Activated CD8-positive, alpha-beta memory T cell treated with anti-CD3 and anti-CD28 coated beads for 1 hour (primary cell): ENCODE measurements at places on chromosomes 4 and X.

- DNase-seq: no peak
Observed at GRCh38 chr4:107034996-107035818, 906 bp downstream of the DKK2 start.

GRCh38 chr4:7824218-7824617 lies 115.4 kb downstream of the AFAP1 start:
- no peak for DNase-seq

DNA sequence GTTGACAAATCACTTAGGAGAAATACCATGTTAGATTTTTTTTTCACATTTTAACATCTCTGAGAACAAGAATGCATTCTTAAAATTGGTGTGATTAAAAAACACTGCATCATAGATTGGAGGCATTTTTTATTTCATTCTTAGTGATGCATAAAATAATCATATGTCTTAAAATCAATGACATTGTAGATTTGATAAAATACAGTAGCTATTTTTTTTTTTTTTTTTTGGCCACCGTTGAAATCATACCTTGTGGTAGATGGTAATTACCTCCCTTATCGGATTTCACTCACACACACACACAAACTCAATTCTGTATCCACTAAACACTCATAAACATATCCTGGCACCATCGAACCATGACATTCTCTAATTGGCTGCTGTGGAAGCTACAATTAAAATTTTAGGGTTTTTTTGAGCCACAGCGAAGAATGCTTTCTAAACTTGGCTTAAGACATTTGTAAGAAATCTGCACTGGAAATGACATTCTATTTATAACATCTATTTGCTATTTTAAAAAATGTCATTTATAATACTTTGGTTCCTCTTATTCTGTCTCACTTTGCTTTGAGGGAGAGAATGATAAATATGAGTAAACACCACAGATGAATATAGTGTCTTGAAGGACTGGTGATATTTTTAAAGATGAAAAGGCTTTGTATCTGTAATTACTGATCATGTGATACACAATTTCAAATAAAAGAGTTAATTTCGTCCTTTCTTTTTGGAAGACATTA lies 60.1 kb downstream of the CCSER1 start:
- no peak for DNase-seq

- DNase-seq: no peak
Observed at GRCh38 chr4:70183168-70183939, 12.2 kb upstream of the ODAM start.

DNA sequence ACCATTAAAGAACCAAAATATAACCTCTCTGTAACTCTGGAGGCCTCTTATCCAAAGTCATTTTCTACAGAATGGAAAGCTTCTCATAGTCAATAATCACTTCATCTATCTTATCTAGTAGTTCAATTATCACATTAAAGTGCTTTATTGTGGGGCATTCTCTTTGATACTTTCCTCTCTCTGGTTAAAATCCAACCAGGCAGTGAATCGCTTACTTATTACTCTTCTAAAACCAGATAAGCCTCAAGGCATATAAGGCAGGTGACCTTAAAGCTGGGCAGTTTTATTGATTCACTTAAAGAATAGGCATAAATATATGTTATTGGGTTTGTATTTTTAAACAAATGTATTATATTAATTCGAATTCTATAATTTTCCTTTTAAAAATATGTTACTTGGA lies 2162.1 kb upstream of the TENM3 start:
- no peak for DNase-seq

- DNase-seq: no peak
Observed at GRCh38 chr4:163566257-163566796, 71.8 kb downstream of the TMA16 start.

DNA sequence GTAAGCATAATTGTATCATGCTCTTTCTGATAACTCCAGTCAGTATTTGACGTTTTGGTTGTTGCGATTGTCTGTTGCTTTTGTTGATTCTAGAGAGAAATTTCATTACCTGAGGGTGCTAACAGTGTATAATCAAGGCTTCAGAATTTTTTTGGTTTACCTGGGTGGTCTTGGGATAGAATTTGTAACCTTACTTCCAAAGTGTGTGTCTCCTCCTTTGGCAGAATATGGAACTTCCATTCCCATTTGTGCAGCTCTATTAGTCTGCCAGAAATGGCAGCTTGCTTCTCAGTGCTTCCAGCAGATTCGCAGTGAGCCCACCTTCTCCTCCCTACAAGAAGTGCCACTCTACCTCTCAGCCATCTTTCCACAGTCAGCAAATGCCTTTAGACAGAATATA lies 5.3 kb downstream of the COPS4 start:
- no peak for DNase-seq

DNA sequence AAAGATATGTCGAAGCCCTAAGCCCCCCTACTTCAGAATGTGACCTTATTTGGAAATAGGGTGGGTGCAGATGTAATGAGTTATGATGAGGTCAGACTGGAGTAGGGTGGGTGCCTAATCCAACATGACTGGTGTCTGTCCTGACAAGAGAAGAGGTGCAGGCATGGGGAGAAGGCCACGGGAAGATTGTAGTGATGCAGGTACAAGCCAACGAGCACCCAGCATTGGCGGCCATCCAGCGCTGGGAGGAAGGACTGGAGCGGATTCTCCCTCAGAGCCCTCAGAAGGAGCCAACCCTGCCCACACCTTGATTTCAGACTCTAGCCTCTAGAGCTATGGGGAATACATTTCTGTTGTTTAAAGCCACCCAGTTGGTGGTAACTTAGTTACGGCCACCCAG lies 237.2 kb downstream of the EVC2 start:
- DNase-seq: no peak

GRCh38 chr4:39341075-39341725 lies 25.0 kb downstream of the RFC1 start:
- no peak for DNase-seq

DNA sequence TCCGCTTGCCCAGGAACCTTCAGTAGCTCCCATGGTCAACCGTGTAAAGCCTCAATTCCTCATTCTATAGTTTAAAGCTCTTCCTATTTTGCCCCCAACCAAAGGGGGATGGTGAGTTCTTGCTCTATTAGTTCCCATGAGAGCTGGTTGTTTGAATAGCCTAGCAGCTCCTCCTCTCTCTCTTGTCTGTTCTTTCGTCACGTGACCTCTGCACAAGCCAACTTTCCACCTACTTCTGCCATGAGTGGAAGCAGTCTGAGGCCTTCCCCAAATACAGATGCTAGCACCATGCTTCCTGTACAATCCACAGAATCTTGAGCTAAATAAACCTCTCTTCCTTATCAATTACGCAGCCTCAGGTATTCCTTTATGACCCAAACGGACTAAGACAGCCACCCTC lies 42.8 kb downstream of the ANXA5 start:
- DNase-seq: no peak

DNA sequence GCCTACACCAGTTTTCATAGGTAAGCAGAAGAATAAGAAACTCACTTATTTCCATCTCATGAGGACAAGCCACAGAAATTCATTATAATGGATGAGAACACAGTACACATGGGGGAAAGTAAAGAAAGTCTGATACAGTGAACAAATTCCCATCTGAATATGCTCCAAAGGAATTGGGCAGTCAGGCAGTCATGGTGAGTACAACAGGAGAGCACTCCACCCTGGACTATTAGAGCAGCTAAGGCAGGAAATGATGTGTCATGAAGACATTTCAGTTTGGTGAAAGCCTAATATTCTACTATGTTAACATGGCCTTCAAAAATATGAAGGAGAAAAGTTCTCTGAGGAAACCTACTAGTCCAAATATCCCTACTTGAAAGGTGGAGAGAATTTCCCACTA lies 92.0 kb upstream of the PRDX4 start:
- DNase-seq: no peak

DNA sequence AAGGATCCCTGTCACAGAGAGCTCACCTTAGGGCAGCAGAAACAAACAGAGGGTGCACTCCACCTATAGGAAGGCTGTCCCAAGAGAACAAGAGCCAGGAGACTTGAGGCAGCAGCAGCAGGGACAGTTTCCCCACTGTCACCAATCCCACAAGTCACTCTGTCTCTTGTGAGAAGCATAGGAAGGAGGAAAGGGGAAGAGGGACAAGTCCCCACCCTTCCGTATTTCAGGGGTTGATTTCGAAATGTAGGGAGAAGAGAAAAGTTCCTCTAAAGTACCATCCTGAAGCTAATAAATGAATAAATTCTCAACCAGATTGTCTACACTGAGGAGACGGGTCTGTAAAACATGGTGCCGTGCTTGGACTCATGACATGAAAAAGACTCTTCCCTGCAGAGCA lies 9.5 kb upstream of the TLR8 start:
- DNase-seq: no peak

DNA sequence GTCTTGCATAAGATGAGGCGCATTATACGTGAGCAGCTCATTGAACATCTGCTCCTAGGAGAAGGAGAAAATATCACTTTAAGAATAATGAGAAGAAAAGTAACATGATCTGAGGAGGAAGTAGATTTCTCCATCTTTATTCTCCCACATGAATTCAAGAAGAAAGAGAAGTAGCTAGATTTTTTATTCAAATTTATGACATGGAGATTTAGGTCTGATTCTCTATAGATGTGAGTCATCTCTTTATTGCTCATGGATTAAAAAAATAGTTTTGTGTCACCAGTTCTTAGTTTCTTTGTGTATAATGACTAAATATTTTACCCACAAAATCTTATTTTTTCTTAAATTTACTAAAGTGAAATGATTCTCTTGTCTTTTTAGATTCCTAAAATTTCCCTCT lies 40.4 kb downstream of the HPGDS start:
- DNase-seq: no peak

DNA sequence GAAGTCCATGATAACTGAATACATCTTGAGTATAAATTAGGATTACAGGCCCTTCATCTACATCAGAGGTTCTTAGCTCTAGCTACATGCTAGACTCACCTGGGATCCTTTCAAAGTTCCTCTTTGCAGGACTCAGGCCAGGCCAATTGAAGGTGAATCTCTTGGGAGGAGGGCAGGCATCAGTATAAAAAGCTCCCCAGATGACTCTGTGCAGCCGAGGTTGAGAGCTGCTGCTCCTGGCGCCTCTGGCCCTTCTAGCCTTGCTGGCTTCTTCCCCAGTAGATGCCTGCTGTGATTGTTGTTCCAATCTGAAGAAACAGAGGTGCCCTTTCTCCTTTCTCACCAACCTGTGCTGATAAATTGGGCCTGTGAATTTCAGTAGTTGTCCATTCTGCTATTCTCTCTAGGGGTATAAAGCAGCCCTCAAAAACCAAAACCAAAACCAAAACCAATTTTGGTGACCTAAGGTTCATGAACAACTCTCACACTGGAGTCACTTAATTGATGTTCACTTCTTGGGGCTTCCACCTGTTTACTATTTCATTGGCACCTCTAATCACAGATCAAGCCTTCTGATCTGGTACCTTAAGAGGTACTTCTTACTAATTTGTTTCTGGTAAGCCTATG lies 78.7 kb downstream of the SUPT20HL2 start:
- DNase-seq: no peak

- DNase-seq: no peak
Observed at GRCh38 chr4:128310266-128310697, 22.7 kb upstream of the PGRMC2 start.

GRCh38 chrX:151183912-151184565 lies 7.7 kb downstream of the GPR50 start:
- DNase-seq: no peak

DNA sequence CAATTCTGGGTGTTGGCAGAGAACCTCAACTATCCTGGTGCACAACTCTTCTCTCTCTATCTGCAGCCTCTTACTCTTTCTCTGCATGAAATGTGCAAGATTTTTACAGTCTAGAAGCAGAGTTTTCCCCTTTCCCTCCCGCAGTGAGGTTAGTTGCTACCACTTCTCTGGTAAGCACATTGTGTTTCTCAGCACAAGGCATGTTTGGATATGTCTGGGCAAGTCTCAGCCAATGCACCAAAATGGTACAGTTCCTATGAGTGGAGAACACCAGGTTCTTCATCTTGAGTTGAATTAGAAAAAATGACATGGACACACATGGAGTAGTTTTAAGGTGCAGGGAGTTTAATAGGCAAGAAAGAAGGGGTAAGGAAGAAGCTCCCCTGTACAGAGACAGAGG lies 187.0 kb downstream of the CCNG2 start:
- no peak for DNase-seq

- peak; percentile 44 for DNase-seq
Observed at GRCh38 chrX:119729408-119730201, 28.8 kb upstream of the SOWAHD start.

GRCh38 chrX:77298296-77298695 lies 148.9 kb upstream of the FGF16 start:
- no peak for DNase-seq

- DNase-seq: no peak
Observed at GRCh38 chrX:18927558-18927957, 56.4 kb downstream of the PHKA2 start.

GRCh38 chr4:24689212-24689611 lies 104.9 kb upstream of the DHX15 start:
- DNase-seq: no peak

DNA sequence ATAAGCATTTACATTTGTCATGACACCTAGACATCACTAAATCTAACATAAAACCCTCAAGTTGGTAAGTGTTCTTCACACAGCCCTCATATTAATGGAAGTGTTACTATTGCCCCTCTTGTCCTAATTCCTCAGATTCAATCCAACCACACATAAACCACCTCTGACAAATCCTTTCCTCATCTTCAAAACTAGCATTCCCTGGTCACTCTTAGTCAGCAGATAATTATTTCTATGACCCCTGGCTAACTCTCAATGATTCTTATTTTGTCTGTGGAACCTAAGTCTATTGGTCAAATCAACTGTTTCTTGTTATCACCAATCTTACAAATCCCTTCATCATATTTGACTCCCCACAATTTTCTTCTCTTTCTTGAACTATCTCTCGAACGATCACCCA lies 168.6 kb downstream of the PPP3CA start:
- DNase-seq: no peak

DNA sequence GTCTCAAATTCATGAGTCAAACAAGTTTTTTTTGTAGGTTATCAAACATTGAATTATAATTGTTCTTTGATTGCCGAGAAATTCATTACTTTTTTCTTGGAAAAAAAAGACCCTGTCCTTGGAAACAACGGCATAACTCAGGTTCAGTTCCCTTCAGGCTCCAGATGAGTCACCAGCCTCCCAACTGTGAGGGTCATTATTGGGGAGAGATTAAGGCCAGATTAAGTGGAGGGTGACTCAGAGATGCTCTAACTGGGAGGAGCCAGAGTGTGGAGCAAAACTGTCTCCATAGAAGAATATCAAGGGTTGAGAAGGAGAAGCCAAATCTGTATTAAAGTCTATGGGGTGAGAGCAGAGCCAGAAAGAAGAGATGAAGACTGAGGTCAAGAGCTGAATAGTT lies 9.6 kb downstream of the ADGRG4 start:
- DNase-seq: no peak

DNA sequence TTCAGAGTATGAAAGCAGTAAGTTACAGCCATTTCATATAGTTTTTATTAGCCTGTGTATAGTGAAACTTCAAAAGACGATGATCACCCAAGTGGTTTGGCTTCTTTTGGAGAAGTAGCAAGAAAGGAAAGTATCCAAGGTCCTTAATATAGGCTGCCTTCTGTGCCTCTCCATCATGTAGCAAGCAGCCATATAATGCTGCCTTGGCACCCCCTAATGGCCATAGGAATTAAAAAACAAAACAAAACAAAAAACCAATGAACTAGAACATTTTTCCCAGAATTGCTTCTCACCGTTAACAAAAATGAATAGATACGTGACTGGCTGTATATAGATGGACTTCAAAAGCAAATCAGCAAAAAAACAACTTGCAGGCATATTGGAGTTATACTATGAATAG lies 18.9 kb downstream of the LAMP2 start:
- DNase-seq: no peak

GRCh38 chr4:68342134-68342533 lies 7.8 kb downstream of the YTHDC1 start:
- DNase-seq: no peak

GRCh38 chr4:30854531-30854930 lies 134.4 kb downstream of the PCDH7 start:
- DNase-seq: no peak

GRCh38 chrX:20361890-20362262 lies 95.2 kb upstream of the RPS6KA3 start:
- DNase-seq: no peak
